Hematopoietic multipotent progenitor cell treated with erythropoietin and hydrocortisone succinate and interleukin-3 and kit ligand, for 15 days (in vitro differentiated cells): ENCODE measurements at places on chromosomes 4 and X.

GRCh38 chr4:171621646-171622045 is 191.6 kb upstream of the GALNTL6 start:
- no peak for DNase-seq

DNA sequence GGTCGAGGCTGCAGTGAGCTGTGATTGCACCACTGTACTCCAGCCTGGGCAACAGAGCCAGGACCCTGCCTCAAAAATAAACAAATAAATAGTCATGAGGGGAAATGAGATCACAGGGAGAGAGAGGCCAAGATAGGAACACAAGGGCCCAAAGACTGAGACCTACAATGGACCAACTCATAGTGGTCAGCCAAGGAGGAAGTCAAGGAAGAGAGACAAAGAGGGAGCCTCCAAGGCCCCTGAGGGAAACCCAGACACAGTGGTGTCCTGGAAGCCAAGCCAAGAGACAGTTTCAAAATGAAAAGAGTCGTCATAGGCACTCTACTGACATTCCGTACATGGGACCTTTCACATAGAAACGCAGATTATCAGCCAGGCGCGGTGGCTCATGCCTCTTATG is 153.3 kb downstream of the BCOR start:
- no peak for DNase-seq

GRCh38 chr4:44194365-44194764 is 254.2 kb downstream of the KCTD8 start:
- no peak for DNase-seq

DNA sequence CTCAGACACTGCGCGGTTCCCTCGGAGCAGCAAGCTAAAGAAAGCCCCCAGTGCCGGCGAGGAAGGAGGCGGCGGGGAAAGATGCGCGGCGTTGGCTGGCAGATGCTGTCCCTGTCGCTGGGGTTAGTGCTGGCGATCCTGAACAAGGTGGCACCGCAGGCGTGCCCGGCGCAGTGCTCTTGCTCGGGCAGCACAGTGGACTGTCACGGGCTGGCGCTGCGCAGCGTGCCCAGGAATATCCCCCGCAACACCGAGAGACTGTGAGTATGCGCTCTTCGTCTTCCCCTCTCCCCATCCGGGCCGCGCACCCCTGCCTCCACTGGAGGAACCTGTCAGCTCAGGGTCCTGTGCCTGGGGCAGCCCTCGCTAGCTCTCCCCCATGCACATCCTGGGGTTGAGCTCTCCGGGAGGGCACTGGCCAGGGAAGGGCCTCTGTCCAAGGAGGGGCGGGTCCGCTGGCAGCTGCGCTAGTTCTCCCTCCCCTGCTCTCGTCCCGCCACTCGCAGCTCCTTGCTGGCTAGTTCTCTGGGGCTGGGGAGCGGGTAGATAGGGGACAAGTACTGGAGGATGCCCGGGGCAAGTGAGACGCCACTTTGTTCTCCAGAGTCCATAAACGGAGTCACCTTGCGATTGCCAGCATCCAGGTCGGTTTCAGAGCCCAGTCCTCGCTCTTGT is 2.2 kb downstream of the SLIT2 start:
- no peak for DNase-seq

GRCh38 chr4:123433976-123434375 is 37.4 kb downstream of the SPRY1 start:
- no peak for DNase-seq

- no peak for DNase-seq
These were observed 13.8 kb downstream of the ARAP2 start for GRCh38 chr4:36230534-36230933.

GRCh38 chr4:130545596-130545995 is 1449.6 kb downstream of the C4orf33 start:
- DNase-seq: no peak

DNA sequence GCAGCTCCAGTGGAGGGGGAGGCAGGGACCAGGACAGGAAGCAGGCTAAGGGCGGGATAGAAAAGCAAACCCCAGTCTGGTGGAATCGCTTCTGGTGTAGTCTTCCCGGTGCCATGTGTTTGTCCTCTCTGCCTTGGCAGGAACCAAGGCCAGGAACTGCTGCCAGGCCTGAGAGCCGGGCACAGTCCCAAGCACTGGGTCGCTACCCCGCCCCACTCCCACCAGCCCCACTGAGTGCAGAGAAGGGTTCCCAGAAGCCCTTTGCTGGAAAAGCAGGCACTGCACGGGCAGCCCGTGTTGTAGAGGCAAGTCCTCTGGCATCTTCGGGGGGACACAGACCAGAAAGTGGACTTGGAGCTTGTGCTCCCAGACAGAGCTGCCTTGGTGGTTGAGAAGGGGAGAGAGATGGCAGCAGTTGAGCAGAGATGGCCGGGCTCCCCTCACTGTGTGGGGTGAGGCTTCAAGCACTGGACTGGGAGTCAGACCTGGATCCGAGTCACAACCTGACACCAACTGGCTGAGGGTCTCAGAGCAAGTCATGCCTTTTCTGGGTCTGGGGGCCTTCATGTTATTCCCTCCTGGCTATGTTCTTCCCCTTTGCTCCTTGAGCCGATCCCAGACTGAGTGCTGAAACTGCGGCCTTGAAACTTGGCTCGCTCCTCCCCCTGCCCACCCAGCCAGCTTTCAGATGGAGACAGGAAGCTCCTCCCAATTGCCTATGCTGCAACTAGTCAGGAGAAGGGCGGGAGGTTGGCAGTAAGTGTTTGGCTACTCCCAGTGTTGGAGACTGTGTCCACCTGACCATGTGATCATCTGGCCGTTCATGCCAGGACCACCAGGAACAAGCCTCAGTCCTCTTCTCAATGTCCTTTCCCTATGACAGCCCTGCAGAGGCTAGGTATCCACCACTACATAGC is 59.7 kb upstream of the MTM1 start:
- DNase-seq: no peak

DNA sequence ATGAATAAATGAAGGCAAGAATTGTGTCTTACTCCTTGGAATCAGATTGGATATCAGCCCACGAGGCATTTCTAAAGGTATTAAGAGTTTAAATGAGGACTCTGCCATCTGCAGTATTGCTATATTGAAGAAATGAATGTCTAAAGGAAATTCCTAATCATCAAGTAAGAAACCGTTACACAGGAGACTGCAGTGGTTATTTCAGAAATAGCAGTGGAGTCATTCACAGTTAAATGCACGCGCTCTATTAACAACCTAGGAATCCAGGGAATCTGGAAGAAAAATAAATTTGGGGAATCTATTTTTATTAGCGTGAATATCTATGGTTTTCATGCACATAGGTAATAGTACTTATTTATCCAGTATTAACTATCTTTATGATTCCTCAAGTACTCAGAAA is 334.2 kb downstream of the TENM3 start:
- no peak for DNase-seq

GRCh38 chr4:85870298-85871083 is 395.5 kb downstream of the ARHGAP24 start:
- no peak for DNase-seq

DNA sequence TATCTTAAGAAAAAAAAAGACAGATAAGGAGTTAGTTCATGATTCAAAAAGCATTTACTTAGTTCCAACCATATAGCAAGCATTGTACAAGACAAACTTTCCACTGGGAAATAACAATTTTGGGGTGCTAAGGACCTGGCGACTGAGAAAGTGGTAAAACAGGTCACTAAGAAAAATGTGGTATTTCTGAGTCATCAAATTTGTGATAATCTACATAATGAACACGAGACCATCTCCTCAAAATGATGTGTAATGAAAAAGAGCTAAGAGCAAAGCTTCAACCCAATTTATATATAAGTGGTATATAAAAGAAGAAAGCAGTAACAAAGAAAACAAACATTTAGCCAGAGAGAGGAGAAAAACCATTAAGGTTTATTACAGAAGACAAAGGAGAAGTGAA is 72.3 kb downstream of the FBXW7 start:
- no peak for DNase-seq

DNA sequence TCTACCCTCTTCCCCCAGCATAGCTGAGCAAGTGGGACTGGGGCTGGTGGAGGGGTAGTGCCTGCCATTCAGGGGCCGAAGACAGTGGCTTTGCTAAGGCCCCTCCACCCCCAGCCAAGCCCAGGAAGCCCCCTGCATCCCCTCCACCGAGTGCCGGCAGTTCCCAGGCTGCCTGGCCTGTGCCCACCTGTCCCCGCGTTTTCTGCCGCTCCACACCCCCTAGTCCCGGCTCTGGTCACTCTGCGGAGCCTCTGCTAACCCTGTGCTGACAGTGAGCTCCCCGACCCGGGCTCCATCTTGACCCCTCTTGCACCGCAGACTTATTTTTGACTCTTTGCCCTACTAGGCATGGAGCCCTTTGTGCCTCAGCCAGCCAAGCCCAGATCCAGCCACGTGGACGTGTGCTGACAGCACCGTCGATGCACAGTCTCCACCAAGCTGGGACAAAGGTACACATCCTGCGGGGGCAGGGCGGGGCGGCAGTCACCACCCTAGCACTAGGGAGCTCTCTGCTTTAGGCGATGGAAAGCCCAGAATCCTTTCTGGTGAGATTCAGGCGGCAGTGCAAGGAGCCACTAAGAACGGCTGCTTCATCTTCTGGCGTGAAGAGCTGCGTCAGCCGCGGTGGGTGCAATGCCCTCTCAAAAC is 96.6 kb downstream of the PHKA2 start:
- no peak for DNase-seq

- DNase-seq: no peak
These were observed 71.1 kb downstream of the COL25A1 start for GRCh38 chr4:109231331-109231730.

- DNase-seq: no peak
These were observed 66.2 kb downstream of the BEX3 start for GRCh38 chrX:103442536-103442901.

GRCh38 chrX:15242899-15243555 is 26.9 kb downstream of the ASB9 start:
- peak; percentile 1 for DNase-seq

DNA sequence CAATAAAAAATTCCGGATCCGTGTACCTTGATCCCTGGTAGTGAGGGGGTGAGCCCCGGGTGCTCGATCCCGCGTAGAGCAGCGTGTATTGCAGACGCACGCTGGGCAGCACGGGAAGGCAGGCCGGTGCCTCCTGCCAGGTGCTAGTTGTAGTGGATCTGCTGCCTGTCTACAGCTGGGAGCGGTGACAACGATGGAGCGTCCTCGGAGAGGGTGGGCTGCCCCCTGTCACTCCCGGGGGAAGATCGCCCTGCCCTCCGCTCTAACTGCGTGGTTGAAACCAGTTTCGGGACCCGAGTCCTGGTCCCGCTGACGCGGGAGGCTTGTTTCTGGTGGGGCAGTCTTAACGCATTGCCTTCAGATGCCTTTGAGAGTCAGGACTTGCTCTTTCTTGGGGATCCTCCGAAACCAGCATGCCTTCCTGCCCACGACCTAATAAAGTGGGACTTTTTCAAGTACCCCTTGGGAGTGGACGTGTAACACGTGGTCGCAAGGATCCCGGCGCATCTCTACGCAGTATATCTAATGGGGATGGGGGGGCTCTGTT is 2.7 kb upstream of the NKX6-1 start:
- no peak for DNase-seq

- DNase-seq: no peak
These were observed 132.2 kb downstream of the STIM2 start for GRCh38 chr4:26992657-26993361.

DNA sequence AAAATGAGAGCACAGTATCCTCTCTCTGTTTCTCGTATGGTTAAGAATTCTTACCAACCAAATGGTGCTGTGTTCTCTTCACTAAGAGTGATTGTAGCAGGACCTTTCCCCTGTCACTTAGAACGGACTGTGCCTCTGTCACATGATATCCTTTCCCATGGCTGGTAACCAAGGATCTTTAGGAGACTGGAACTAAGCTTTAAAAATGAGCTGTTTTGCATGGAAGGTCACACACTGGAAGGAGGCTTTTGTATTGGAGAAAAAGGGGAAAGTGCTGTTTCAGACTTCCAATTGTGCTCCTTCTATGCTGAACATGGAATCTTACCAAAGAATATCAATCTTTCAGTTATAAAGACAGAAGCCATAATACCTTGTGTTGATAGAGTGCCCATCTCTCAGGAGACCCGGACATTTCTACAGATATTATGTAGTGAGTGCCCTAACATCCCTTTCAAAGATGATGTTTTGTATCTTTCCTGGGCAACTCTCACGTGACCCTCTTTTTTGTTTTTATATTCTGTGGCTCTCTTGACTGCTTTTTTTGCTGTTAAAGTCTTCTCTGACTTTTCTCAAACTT is 148.6 kb downstream of the SLC4A4 start:
- DNase-seq: no peak

- DNase-seq: no peak
These were observed 24.4 kb upstream of the CFAP299 start for GRCh38 chr4:80311130-80311529.

- DNase-seq: no peak
These were observed 10.3 kb downstream of the SNX25 start for GRCh38 chr4:185219551-185220344.

- no peak for DNase-seq
These were observed 200.5 kb downstream of the CENPC start for GRCh38 chr4:67344594-67345380.

GRCh38 chr4:52641854-52642563 is 17.1 kb downstream of the USP46 start:
- DNase-seq: no peak

GRCh38 chr4:10093801-10094552 is 22.6 kb downstream of the WDR1 start:
- DNase-seq: no peak

DNA sequence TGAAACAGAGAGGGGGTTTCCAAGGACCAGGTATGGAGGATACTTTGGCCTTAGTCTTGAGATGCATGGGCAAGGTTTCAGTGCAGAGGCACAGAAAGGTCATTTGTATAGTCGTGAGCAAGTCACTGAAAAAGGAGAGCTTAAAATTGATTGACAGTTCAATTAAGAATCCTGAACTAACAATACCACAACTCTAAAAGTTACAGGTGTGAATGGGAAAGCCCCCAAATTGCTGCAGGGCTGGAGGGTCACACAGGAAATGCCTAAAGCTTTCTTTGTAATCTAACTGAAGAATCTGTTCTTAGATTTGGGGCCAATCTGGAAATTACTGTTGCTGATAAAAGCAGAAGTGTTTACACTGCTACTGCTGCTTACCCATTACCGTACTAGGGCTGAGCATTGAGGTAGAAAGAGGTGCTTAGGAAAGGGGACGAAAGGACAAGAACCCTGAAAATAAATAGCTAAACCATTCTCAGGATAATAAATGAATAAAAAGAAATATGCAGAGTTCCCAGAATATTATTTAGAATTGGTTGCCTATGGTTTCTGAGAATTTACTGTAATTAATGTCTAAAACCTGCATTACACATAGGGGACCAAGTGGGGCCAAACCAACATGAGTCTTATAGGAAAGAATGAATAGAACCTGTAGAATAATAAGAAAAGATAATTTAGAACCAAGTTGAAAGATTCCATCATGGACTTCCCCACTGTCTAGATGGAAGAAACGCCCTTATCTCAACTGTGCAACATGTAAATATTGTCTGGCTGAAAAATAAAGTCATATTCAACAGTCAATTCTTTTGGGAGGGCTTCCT is 91.9 kb upstream of the PPP1R2C start:
- no peak for DNase-seq

- no peak for DNase-seq
These were observed 139.2 kb upstream of the AGTR2 start for GRCh38 chrX:116031331-116031730.

GRCh38 chrX:31449965-31450364 is 378.1 kb upstream of the FTHL17 start:
- no peak for DNase-seq
